ENCODE measurements at places on chromosomes 7 and 10.

- no peak for DNase-seq
Measured at GRCh38 chr7:72924386-72924732, 536 bp upstream of the POM121 start.

GRCh38 chr7:147170341-147171012, 1053.9 kb downstream of the CNTNAP2 start:
- DNase-seq, result no peak

DNA sequence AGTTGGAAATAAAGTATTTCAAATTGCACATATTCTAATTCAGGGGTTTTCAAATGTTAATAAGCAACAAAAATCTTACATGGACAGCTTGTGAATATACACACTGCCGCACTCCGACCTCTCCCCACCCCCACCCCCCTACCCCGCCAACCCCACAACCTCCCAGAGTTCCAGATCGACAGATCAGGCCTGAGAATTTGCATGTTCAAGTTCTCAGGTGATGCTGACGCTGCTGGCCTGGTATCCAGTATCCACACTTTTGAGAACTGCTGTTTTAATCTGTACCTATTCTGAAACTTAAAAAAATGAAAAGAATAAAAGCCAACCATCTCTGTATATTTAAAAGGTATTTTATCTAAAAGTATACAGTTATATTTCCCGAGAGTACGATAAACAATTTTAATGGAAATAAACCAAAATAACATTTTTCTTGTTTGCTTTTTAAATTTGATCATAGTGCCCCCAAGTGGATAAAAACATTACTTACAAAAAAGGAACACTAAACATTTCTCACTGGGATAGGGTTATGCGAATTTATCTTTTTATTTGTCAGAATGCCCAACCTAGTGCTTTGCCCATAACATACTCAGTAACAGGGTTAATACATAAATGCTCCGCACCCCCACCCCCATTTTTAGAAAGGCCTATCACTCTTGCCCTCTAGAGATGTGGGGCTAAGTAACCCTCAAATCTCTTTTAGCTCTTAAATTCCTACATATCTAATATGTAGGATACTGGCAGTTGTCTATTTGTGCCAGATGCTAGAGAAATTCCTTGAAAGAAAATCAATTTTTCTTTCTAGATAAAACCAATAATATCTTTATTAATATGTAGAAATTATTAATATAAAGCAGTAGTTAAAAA, 166.3 kb downstream of the RNF133 start:
- DNase-seq, result no peak

- no peak for DNase-seq
Measured at GRCh38 chr10:86354761-86355540, 11.6 kb downstream of the GRID1 start.

DNA sequence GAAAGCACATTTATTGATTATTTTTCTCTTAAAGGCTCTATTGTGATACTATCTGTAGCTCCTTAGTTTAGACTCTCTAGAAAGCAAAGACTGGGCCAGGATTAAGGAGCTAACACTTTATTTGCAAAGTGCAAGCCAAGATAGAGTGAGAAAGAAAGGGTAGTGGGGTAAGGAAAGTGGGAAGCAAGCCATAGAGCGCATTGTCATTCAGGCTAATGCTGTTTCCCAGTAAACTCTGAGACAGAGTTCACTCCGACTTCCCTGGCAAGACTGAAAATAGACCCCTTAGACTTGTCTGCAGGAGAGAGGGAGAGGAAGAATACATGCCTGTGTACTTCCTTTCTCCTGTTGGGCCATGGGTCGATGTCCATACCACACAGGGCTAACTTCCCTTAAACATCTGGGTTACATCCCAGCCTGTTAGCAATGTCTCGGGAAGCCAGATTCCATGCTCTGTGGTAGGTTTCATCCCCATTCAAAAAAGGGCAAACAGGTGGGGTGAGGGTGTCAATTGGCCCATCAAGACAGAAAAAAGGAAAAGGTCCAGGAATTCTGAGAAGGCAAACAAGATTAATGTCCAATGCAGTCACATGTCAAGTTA, 875.8 kb upstream of the CELF2 start:
- DNase-seq, result no peak

- DNase-seq, result no peak
Measured at GRCh38 chr7:954330-955238, at the start of gene ADAP1. Gene ADAP1, minus strand, starts transcription at chr7:954680. Its CDS starts 203 bp downstream, at chr7:954477.

GRCh38 chr10:87930934-87931835, 67.8 kb downstream of the PTEN start:
- DNase-seq, result no peak

GRCh38 chr10:25698638-25699037, 235.4 kb upstream of the MYO3A start:
- DNase-seq, result no peak

DNA sequence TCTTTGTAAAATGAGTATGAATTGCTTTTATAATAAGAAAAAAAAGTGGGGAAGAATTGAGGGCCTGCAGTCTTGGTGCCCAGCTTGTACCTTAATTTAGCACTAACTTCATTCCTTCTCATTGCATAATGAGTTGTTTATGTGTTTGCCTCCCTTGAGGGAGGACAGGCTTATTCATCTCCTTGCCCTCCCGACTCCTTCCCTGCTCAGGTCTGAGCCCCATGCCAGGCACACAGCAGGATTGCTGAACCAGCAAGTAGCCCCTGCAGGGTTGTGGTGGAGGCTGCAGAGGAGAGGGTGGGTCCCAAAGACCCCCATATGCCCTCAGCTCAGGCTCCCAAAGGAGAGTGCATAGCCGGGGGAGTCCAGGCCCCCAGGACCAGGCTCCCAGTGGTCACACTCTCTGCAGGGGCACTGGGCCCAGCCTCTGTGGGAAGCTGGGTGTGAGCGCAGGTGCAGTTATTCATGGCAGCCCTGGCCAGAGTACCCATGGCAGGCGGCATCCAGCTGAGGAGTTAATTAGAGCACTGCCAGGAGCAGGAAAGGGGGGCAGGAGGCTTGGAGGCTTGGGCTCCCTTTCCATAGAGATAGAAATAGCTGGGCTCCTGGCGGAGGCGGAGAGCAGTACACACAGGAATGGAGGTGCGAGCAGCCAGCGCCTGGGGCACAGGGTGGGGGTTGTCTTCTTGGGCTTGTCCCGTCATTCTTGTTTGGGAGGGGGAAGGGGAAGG, 28.2 kb upstream of the GOLGA7B start:
- no peak for DNase-seq

DNA sequence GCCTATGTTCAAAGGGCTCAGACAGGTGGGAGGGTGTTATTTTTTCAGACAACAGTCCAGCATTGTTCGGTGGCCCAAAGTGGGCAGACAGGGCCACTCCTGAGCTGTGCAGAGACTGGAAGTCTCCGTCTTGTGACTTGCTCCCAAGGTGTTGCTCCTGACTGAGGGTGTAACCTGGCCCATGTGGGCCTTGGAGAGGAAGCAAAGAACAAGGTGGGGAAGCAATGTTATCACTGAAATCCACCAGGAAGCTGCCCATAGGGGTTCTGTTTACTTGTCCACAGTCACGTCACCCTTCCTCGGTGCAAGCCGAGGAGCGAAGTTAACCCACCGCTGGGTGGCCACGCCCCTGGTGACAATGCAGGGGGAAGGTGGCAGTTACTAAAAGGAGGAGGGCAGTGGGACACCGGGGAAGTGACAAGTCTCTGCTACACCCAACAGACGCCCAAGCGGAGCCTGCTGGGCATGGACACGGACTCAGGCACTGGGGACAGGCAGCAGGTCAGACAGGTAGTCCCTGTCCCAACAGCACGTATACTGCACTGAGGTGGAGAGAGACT, 311.6 kb upstream of the MKI67 start:
- no peak for DNase-seq

DNA sequence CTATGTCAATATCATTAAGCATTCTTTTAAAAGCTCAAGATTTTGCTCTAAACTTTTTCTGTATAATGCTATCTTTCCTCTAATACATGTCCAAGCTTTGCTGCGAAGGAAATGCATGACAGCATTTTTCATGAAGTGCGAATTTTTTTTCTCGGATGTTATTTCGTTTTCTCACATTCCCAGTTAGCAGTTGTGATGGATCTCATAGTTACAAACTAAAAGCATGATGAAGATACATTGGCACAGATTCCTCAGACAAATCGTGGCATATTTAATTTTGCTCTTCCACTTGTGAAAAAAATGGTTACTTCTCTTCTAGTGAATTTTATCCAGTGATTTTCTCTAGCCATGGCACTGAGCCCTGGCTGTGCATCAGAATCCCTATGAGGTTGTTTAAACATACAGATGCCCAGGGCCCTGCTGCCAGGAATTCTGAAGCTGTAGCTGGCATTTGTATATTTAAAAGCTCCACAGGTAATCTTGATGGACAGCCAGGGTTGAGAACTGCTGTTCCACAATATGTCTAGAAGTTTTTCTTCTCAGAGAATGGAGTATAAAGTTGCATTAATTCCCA, 299.8 kb upstream of the NEBL start:
- no peak for DNase-seq

DNA sequence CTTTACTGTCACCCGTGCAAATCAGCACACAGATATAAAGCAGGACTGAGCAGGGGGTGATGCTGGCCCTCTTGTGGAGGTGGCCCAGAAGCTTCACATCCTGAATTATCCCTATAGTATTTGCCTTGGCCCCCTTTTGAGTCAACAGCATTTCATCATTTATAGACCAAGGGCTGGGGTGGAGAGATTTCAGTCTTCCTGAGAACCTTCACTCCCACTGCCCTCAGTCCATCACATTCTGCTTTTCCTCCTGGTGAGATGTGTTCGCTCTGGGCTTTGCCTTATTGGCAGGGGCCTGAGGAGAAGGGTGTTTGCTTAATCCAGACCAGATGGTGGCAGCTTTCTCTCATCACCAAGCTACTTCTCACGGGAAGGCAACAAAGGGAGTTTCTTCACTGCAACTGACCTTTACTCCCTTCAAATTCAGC, 47.7 kb downstream of the NOC3L start:
- DNase-seq, result no peak

DNA sequence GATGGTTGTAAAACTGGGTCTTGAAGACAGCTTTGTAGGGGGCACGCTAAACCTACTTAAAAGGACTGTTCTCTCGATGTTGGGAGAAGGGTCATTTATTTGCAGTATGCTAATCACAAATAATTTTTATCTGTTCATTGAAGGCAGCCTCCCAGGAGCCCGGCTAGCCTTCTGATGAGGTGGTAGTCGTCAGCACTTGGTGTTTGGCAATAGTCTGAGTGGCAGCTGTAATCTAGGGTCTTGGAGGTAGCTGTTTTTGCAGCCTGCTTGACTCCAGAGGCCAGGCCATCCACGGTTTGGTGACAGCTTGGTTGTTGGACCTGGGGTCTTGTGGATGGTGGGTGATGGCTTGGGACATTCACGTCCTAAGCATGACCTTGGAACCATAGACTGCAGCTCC, 2.2 kb downstream of the GTF2IRD1 start:
- DNase-seq, result no peak

DNA sequence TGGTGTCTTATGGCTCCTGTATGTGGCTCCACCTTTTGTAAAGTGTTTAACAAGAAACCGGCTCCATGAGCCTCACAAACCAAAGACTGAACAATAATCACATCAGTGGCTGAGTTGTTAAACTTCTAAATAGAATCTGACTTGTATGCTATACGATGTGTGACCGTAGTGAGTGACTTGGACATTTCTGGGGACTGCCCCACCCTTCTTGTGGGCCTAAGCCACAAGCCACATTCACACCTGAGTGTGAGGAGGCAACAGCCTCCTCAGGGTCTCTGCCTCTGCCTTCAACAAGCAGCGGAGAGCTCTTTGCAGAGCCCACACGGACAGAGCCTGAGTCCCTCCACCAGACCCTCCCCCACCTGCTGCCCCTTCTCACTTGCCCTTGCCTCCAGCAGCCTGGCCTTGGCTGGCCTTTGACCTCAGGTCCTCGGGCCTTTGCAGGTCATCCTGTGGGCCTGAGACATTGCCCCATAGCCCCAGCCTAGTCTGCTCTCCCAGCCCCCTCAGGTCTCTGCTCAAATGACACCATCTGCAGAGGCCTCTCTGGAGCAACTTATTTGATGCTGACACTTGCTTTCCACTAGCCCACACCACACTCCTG, 156.8 kb upstream of the TNS3 start:
- DNase-seq, result no peak

DNA sequence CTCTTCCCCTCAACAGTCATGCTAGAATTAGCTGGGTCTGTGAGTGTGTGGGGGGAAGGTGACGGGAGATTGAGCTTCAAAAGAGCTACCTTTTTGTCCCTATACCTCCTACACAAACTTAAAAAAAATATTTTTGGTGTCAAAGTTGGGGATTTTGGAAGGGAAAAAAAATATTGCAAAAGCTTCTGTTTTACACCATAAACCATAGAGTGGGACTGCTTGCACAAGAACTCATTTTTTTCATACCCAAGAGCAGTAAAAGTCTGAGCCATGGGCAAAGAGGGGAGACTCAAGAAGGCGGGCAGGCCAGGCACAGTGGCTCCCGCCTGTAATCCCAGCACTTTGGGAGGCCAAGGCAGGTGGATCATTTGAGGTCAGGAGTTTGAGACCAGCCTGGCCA, 9.4 kb upstream of the ZDHHC4 start:
- DNase-seq, result no peak

- no peak for DNase-seq
Measured at GRCh38 chr10:86711513-86712316, 43.4 kb downstream of the LDB3 start.

GRCh38 chr7:55133630-55134358, 115.0 kb downstream of the EGFR start:
- peak; percentile 89 for DNase-seq

- no peak for DNase-seq
Measured at GRCh38 chr7:131683536-131684125, 127.2 kb upstream of the PODXL start.

GRCh38 chr10:12322583-12323131, 26.7 kb upstream of the CAMK1D start:
- no peak for DNase-seq

Data from BJ (cell line).